ENCODE measurements at places on chromosomes 11 and 22. TPM values are rescaled to one million over a fixed set of nuclear protein-coding genes. Genes with fewer than 3 reads are reported as not detected.

MUC6 gene
- not detected for total RNA-seq

DNA sequence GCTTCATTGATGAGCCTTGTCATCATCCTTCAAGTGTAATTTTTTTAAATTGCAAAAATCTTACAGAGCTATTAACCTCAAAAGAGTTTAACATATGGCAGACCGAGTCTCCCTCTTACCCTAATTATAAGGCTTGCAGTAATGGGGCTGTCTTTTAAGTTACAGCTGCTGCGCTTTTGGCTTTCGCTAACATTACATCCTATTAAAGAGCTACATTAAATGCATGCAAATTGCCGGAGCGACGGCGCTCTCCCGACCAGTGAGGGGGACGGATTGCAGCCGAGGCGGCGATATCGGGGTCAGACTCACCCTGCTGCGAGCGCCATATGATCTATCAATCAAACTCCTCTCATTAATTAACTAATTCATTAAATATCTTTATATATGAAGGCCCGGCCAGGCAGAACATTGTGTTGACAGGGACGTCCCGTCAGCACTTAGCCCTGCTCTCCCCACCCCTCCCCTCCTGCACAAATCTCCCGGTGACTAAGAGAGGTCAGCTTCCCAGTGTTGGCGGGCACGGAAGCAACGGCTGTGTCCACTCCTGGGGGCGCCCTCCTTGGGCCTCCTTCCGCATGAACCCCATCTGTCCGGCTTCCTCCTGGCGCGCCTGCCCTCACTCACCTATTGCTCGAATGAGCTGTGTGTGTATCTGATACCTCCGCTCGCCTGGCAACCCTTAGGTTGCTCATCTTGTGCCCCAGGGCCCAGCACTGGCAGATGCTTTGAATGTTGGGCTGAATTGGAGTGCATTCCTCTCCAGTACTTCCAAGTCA, 156.0 kb upstream of the CADM1 start:
- DNase-seq, result peak; percentile 21

DNA sequence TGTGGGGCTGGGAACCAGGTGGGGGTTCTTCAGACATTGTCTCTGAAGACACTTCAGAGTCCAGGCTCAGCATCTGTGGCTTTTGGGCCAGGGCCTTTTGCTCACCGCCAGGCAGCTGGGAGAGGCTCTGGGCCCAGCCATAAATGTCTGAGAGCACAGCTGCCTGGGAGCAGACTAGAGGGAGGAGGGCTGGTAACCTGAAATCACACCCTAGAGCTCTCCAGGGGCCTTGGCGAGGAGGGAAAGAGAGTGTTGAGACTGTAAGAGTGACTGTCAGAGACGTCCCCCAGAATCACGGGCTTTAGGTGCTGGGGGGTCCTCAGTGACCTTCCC, 4.1 kb downstream of the TRABD start:
- no peak for DNase-seq

OOSP1 gene
- not detected for total RNA-seq

GRCh38 chr22:20173772-20174171, 22.9 kb upstream of the CCDC188 start:
- DNase-seq, result no peak

KLHDC7B gene
- 1.4 TPM for total RNA-seq
